ENCODE measurements at places on chromosomes 7 and 10.

- no peak for DNase-seq
Measured at GRCh38 chr10:53233749-53234148, 461.2 kb upstream of the MBL2 start.

- no peak for DNase-seq
Measured at GRCh38 chr10:124041675-124042445, 51.5 kb downstream of the CHST15 start.

GRCh38 chr10:50565301-50566083 lies 58.3 kb downstream of the SGMS1 start:
- DNase-seq = no peak

DNA sequence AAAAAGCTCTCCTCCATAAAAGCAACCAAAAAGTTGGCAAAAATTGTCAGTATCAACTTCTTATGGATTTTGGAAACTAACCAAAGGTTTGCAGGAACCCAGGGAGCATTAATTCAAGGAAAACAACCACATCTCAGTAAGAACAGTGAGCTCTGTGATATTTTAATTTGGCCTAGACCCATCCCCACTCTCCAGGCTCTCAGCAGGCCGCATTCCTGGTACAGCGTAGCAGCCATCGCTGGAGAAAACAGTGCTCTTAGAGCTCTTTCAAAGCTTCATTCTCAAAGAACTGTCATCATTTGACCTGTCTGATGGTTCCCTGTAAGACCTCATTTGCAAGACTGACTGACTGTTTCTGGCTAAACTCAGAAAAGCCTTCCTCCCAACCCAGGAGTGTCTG lies 81.9 kb downstream of the NUDCD3 start:
- no peak for DNase-seq

DNA sequence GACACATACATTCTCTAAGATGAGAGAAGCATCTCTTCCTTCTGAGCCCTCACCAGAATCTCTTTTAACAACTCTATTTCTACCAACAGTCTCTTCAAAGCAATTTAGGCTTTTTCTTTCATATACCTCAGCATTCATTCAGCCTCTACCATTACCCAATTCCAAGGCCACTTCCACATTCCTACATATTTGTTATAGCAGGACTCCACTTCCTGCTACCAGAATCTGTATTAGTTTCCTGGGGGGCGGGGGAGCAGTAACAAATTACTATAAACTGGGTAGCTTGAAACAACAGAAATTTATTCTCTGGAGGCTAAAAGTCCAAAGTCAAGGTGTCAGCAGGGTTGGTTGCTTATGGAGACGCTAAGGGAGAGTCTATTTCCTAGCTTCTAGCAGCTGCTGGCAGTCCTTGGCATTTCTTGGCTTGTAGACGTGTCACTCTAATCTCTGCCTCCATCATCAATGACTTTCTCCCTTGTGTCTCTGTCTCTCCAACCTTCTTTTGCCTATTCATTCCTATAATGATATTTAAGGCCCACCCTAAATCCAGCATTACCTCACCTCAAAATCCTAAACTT lies 7.4 kb downstream of the PRPS1L1 start:
- no peak for DNase-seq

- DNase-seq = no peak
Measured at GRCh38 chr7:108311446-108312168, 144.6 kb downstream of the NRCAM start.
